ENCODE measurements at places on chromosomes 1 and 21.

GRCh38 chr1:38454749-38455441, 404.7 kb downstream of the RRAGC start:
- no peak for DNase-seq

DNA sequence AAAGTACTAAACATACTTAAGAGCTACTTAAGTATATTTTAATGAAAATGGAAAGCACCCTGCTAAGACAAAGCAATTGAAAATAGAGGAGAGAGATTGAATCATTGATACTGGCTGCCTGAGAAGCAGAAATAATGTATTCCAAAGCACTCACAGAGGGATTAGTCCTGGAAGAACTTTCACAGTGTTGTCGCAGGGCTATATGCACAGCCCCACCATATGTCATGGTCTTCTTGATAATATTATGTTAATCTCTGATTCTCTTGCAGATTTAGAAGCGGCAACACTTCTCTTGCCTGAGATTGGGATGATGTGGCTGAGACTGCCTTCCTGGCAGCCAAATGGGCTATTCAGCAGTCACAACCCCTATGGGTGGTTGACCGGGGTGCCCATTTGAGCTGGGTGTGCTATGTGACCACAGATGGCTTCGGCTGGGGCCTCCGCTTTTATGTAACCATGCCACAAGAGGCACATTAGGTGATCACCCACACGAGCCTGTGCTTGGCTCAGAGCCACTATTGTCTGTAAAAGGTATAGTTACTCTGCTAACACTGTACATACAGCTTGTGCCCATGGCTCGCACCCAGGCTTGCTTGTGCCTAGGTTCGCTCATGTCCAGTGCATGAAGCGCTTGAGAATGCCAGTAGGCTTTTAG, 152.2 kb upstream of the SGIP1 start:
- DNase-seq: no peak

- no peak for DNase-seq
Observed at GRCh38 chr1:31122741-31123140, 57.2 kb upstream of the PUM1 start.

DNA sequence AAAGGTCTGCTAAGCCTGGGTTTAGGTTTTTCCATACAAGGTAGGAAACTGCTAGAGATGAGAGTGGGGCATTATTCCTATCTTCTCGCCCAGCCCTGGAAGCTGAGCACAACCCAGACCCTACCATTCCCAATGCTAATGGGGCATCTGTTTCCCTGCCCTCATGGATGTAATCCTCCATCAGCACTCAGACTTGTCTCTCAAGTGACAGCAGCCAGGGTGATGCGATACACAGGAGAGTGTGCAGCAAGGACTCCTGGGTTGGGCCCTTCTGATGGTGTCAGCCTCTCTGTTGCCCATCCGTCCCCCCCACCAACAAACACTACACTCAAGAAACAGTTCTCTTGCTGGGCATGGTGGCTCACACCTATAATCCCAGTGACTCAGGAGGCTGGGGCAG, 5.9 kb upstream of the INPP5B start:
- DNase-seq: no peak

DNA sequence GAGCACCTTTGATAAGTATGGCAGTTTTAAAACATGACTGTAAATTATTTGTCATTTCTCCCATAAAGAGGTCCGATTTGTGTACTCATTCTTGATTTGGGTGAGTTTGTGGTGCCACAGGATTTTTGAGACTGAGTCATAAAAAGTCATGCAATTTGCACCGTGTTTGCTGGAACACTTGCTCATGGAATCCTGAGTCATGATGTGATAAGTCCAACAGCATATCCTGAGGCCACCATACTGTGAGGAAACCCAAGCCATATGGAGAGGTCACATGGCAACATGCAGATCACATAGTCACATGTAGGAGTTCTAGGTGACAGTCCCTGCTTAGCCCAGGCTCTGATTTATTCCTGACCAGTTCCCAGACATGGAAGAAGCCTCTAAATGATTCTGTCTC, 40.8 kb upstream of the PRRX1 start:
- no peak for DNase-seq

GRCh38 chr1:4126731-4127591, 226.9 kb upstream of the C1orf174 start:
- DNase-seq: no peak

DNA sequence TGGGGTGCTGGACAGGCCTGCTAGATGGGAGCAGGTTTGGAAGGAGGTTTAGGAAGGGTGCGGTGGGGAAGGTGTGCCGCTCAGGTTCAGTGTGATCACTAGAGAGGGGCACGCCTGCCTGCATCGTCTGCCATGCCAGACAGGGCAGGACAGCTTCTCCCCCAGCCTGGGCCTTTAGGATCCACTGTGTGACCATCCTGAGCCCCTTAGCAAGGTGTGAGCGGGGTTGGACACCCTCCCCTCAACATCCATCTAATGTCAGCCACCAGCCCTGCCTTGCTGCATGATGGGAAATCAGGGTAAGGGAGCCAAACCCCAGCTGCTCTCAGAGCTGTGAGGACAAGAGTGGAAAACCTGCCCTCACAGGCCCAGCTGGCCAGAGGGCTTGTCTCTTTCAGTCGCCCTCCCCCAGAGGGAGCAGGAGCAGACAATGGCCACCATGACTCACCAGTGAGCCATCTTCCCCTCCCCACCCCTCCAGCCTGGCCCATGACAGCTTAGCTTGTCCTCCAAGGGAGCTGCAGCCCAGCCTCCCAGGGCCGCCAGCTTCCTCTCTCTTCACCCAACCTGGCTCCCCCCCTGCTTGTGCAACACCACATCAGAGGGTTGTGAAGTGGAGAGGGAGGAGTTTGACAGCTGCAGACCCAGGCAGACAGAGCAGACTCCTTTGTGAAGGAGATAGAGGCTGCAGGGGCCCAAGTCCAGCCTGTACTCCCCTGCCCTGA, 37.0 kb downstream of the NUAK2 start:
- peak; percentile 79 for DNase-seq

- DNase-seq: no peak
Observed at GRCh38 chr1:162228586-162228985, 148.1 kb downstream of the SPATA46 start.

DNA sequence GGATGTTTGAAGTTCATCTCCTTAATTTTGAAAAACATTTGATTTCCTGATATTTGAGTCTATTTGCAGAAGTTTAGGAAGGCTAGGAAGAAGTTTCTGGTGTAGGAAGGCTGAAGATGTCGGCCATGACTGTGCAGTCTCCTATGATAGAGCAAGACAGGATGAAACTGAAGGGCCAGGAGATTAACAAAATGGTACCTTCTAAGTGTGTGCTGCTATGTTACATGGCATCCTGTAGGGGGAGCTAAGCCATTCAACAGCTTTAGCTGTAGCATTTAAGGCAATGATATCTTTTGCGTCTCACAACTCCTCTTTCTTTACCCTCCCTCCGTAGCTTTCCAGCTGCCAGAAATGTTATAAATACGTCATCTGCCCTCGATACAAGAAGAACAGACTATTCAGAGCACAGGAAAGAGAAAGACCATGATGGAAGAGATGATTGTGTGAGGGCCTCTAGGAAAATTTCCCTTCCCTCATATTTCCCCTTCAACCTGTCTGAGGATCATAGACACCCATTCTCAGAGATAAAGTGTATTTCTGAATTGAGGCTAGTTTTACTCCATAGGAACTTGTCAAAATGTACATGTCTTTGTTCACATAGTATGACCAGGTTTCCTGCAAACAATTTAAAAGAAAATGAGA, 61.1 kb downstream of the XCL1 start:
- no peak for DNase-seq

GRCh38 chr1:117120774-117121588, 568 bp downstream of the TRIM45 start:
- DNase-seq: peak; percentile 5

- DNase-seq: no peak
Observed at GRCh38 chr1:186761358-186761757, 67.4 kb upstream of the PLA2G4A start.

- no peak for DNase-seq
Observed at GRCh38 chr21:17550671-17551308, 37.9 kb downstream of the CXADR start.

DNA sequence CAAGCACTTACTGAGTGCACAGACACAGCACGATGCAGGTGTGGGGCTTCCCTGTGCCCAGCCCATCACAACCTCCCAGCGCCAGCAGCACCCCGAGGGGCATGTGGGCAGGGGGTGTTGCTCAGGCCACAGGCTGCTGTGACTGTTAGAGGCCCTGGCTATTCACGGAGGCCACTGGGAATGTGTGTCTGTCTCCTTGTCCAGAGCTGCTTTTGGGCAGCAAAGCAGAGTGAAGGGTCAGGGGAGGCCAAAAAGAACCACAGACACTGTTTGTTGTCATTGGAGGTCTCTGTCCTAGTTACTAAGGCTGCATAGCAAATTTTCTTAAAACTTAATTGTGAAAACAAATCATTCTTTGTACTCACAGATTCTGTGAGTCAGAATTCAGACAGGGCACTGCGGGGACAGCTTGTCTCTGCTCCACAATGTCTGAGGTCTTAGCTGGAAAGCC, 49.6 kb downstream of the TNFRSF8 start:
- no peak for DNase-seq

GRCh38 chr1:223012938-223013337, 130.1 kb downstream of the TLR5 start:
- DNase-seq: no peak

DNA sequence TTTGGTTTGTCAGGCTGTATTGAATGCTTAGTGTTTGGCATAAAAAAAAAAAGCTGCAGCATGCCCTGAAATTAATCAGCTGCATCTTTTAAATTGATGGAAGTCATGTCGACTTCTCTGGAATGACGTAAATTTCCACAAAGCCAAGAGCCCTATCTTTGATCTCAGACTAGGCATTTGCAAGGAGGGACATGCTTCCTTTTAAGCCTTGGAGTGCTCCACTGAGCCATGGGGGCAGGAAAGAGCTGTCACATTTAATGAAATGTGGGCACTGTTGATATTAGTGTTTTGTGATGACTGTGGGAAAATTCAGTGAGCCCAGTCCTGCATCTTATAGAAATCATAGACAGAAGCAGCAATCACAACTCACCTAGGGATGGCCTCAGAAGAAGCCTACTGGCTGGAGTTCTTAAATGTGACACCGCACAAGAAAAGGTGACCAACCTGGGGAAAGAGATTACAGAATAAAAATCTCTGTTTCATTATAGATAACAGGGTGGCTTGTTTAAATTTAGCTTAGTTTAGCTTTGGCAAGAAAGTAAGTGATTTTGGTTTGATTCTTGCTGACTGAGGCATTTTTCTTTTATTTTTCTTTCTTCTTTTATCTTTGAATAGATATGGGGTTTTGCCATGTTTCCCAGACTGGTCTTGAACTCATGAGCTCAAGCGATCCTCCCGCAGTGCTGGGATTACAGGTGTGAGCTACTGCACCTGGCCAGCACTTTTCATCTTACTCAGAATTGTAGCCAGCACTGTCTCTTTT, 188.2 kb downstream of the HHAT start:
- no peak for DNase-seq

DNA sequence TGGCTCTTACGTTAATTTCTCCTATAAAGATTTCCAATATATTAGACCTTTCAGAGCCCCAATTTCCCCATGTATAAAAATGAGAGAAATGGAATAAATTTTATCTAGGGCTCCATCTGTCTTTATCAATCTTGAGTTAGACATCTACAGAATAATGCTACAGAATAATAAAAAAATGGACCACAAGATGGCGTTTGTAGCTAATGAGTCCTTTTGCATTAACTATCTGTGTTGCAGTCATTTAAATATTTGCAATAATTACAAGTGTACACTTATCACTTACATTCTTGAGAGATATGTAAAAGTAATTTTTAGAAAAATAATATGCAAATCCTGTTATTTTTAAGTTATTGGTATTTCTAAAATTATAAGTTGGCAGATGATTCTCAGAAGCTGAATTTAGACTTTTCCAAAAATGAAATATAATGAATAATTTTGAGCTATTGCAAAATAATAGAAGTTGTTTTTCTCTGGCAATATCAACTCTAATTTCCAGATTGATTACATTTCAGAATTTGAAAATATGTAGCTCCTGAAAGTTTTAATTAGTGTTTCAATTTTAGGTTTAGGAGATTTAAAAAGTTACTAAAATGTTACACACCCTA, 87.7 kb downstream of the SNX7 start:
- no peak for DNase-seq

DNA sequence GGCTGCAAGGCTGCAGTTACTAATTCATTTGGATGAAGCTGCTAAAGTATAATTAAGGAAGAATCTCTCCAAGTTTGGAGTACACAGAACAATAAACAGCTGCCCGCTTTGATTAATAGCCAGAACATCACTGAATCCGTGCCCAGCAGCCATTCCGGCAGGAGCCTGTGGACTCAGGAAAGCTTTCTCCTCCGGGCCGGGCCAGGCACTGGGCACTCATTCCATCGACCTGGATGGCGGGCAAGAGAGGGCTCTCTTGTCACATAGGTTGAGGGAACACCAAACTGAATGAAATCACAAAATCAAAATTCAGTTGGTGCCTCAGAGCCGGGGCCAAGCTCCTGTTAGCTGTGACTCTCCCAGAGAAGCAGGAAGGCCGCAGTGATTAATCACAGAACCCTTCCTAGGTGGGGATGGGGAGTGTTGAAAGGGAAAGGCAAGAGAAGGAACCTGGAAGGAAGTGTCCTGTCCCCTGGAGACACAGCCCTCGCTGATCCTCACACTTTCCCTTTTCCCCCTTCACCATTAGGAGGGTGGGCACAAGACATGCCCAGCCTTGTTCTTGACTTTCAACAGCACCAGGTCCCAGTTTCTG, 306.7 kb downstream of the NPHP4 start:
- DNase-seq: no peak

DNA sequence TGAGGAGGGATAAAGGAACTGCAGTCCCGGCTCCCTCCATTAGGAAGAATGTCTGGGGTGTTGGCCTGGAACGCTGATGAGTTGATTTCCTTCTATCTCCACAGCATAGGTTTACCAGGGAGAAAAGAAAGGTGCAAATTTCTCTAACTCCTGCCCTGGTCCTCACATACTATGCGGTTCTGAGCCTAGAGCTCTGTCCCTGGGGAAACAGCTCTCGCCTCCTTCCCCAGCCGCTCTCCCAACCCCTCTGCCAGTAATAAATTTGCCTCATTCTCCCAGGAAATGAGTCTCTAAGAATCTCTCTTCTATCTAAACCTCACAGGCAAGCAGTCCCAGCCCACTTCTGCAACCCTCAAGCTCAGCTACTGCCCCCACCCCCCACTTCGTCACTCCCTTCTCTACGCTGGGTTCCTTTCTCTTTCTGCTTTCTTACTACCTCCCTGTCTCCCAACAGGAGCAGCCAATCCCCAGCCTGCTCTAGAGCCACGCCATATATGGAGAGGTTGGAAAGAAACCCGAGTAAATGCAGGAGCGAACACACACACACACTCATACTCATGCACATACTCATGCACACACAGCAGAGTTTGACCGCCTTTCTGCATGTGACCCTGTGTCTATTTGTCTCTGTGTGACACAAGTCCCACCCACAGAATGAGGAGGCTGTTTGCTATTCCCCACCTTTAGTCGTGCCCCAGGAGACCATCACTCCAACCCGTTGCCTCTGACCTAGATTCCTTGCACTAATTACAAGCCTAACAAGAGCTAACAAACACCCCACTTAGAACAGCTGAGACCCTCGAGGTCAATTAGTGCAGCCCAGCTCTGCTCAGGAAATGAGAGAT, 13.4 kb downstream of the PLEKHO1 start:
- no peak for DNase-seq

GRCh38 chr21:28336314-28336713, 656.4 kb downstream of the LTN1 start:
- DNase-seq: no peak
